ENCODE measurements at places on chromosomes 12 and 14. TPM values are rescaled to one million over a fixed set of nuclear protein-coding genes. Genes with fewer than 3 reads are reported as not detected.

TAPBPL gene
- total RNA-seq: 10.9 TPM

DPPA3 gene
- total RNA-seq: not detected

CLEC9A gene
- not detected for total RNA-seq

ATP5F1B gene
- 373 TPM for total RNA-seq

TMEM229B gene
- total RNA-seq: 1.8 TPM

ASB2 gene
- total RNA-seq: not detected

TGFB3 gene
- total RNA-seq: 11.0 TPM

KRT3 gene
- not detected for total RNA-seq

ASCL1 gene
- not detected for total RNA-seq

COX8C gene
- total RNA-seq: not detected

KRT75 gene
- total RNA-seq: not detected

SSPN gene
- total RNA-seq: 15.3 TPM

SYNDIG1L gene
- not detected for total RNA-seq

NRIP2 gene
- total RNA-seq: under 0.01 TPM
